Left forelimb (tissue), 1 donor: ENCODE measurements at places on chromosomes 5 and 9.
A peak's percentile ranks its signal among the peaks of the same experiment; 100 is the strongest.

DNA sequence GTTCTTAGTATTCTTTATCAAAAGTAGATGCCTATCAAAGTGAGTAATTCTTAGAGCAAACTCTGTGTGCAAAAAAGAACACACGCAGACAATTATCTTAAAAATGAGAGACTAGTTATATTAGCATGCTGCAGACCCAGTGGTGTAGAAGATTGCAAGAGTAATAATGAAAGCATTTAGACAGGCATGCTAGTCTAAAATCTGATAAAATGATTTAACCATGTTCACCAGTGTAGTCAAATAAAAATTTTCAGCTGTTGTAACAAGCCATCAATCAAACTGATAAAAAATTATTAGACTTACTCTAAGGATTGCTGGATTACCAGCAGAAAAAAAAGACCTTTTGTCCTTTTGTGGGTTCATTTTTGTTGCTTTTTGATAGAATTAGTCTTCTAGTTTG, 241.9 kb upstream of the TLE4 start:
- no peak for DNase-seq

GRCh38 chr5:111385051-111385450, 127.3 kb downstream of the STARD4 start:
- DNase-seq, result no peak

- no peak for DNase-seq
These were observed 8.0 kb downstream of the NTNG2 start for GRCh38 chr9:132169672-132170392.

DNA sequence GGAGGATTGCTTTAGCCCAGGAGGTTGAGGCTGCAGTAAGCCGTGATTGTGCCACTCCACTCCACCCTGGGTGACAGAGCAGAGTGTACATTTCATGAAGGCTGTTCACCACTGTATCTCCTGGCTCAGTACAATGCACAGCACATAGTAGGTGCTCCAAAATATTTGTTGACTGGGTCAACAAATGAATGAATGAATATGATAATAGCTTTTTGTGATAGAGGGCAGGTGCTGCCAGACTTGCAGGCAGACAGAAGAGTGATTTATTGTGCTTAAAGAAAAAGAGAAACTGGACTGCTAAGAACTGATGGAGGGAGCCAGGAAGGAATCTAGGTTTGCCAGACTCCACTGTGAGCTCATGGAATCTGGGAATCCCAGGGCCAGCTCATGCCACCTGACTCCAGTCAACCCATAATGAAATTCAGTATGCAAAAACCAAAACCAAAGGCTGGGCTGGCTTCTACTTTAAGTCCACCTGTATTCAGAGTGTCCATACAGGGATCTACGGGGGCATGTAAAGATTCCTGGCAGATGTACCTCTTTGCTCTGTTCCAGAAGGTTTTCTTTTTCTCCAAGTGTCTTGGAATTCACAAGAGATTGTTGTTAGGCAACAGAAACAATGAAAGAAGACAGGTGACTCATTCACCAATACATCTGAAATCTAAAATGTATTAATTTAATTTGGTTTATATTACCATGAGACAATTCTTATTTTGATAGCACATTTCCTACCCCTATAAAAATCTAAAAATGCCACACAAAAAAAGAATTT, 15.5 kb upstream of the CTNNA1 start:
- no peak for DNase-seq

GRCh38 chr5:57231607-57232006, 57.7 kb downstream of the GPBP1 start:
- no peak for DNase-seq

GRCh38 chr9:89994988-89995613, 390.3 kb downstream of the GADD45G start:
- no peak for DNase-seq

GRCh38 chr5:122192497-122193496, 63.5 kb downstream of the ZNF474 start:
- no peak for DNase-seq

DNA sequence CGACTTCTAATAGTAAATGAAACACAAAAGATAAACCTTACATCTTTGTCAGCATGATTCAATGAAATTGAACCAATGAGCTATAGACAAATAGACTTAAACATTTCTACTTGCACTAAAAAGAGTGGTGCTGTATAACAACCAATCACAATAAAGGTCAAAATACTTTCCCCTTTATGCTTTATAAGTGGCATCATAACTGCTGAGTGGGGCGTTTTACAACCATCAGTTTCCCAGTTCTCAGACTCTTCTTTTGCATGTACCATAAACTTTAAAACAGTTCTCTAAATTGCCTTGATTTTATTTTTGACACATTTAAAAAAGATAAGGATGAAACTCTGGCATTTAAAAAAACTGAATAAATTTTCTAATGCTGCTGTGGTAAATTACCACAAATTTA, 356.2 kb downstream of the NNT start:
- no peak for DNase-seq

- DNase-seq, result no peak
These were observed at the start of gene CCDC192 for GRCh38 chr5:127702926-127703561. Gene CCDC192, plus strand, starts transcription at chr5:127703391. Its CDS starts 55 bp downstream, at chr5:127703446.

- DNase-seq, result peak; percentile 67
These were observed 55.6 kb upstream of the UBAC1 start for GRCh38 chr9:136016572-136017288.

- DNase-seq, result no peak
These were observed 189.0 kb upstream of the PUM3 start for GRCh38 chr9:3032898-3033297.

DNA sequence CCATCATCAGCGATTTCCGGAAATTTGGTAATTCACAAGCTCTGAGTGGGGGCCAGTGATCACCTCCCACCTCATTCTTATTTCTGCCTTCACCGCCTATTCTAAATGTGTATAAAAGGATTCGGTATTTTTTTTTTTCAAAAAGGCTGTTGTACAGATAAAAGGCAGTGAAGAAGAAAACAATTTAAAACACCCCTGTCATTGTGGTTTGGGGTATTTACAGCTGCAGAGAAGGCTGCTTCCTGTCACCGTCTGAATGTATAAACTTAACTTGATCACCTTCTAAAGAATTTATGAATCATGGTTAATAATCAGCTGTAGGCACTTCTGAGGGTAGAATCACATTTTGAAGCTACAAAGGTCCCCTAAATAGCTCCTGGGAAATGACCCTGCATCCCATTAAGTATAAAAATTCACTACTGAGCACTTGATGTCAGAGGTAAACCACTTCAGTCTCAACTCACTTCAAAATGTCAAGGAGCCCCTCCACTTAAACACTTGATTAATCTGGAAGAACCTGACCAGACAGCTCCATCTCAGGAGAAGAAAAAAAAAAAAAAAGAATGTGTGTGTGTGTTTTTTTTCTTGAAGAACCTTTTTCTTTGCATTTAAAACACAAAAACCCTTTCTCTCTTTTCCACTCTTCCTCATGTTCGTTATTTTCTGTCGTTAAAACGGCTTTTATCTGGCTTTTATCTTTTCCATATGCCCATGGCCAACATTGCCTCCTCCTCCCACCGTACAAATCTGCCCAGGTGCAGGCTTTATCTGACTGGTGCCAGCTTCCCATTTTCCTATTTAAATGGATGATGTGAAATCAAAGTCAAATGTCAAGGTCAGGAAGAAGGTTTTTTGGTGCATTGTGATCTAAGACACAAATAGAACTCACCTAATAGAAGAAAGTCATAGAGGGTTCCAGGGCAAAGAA, 291.2 kb downstream of the IRX1 start:
- no peak for DNase-seq

GRCh38 chr9:84781458-84781857, 111.9 kb downstream of the NTRK2 start:
- DNase-seq, result no peak

DNA sequence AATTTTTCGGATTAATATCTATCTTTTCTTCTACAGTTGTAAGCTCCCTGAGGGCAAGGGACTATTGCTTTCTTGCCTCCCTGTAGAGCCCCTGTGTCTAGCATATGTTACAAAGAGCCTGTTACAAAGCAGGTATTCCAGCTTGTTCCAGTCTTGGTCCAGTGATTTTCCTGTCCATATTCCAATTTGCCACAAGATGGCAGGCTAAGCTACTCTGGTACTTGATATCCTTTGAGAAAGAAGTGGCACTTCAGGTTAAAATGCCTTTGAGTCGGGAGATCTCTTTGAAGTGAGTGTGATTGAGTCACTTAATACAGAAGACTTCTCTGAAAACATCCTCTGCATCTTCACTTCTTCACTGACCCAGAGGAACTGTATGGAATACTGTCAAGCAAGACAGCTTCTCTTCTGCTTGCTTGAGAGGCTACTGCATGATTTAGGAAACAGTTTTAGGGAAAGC, 24.5 kb downstream of the CAVIN4 start:
- no peak for DNase-seq

DNA sequence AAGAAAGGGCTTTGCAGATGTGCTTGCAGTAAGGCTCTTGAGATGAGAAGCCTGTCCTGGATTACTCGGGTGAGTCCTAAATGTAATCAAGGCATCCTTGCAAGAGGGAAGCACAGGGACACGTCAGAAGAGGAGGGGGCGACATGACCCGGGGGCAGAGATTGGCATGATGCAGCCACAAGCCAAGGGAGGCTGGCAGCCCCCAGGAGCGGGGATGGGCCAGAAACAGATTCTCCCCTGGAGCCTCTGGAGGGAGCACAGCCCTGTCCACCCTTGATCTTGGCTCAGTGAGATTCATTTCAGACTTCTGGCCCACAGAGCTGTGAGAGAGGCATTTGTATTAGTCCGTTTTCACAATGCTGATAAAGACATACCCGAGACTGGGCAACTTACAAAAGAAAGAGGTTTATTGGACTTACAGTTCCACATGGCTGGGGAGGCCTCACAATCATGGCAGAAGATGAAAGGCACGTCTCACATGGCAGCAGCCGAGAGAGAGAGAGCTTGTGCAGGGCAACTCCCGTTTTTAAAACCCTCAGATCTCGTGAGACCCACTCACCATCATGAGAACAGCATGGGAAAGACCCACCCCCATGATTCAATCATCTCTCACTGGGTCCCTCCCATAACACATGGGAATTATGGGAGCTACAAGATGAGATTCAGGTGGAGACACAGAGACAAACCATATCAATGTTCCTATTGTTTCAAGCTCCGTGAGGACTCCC, 76.1 kb downstream of the ADAMTS2 start:
- no peak for DNase-seq
